ENCODE measurements at places on chromosomes 1 and 21.

GRCh38 chr21:41068967-41069642, 98.9 kb upstream of the BACE2 start:
- H3K4me3 ChIP-seq, result no peak overlapping the region
- H3K4me1 ChIP-seq, result no peaks in the 10 kb centered on the region
- H3K36me3 ChIP-seq, result no peaks in the 10 kb centered on the region
- DNase-seq, result peak; percentile 93
- H3K27me3 ChIP-seq, result no peaks in the 10 kb centered on the region

DNA sequence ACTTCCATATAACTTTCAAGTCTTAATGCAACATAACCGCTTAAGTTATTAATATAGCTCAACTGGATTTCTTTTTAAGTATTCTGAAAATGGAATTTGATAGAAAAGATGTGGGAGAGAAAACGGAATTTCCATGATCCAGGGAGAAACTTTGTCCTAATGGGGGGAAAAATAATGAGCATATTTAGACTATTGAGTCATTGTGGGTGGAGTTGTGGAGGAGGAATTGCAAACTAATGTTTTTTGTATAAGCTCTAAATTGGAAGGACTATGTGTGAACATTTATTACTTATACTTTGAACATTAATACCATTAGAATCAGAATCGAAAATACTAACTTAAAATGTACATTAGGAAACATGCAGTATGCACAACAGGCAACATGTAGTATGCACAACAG, 159.9 kb upstream of the NEGR1 start:
- no peak overlapping the region for H3K4me3 ChIP-seq
- H3K27me3 ChIP-seq, result no peaks in the 10 kb centered on the region
- no peak overlapping the region for H3K27ac ChIP-seq
- DNase-seq, result no peak
- no peaks in the 10 kb centered on the region for H3K4me1 ChIP-seq
- H3K36me3 ChIP-seq, result no peaks in the 10 kb centered on the region

DNA sequence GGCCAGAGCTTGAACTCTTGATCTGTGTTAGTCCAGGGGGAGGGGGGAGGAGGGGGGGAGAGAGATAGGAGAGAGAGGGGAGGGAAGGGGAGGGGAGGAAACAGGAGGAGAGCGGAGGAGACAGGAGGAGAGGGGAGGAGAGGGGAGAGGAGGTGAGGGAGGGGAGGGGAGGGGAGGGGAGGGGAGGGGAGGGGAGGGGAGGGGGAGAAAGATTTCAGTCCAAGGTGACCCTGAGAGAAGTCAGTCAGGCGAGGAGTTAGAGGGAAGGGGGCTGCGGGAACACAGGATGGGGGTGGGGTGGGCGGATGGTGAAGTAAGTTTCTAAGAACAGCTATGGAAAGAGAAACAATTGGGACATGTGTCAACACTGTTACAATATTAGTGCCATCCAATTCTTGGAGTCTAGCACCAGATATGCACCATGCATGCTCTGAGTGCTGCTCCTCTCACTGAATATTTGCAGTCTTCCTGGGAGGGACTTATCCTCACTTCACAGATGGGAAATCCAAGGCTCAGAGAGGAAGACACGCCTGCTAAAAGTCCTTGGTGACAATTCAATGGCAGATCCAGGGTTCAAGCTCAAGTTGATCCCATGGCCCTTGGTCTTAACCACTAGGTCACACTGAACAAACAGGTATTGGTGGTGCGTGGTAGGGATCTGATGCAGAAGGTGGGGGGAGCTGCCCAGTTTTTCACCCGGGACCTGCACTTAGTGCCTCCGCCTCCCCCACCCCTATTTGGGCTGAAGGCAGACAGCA, 42.5 kb upstream of the ECE1 start:
- H3K4me1 ChIP-seq, result peaks cover 65% of the 10 kb centered on the region
- no peaks in the 10 kb centered on the region for H3K36me3 ChIP-seq
- peak overlapping the region; percentile 51 for H3K27ac ChIP-seq
- no peaks in the 10 kb centered on the region for H3K27me3 ChIP-seq

GRCh38 chr1:151839457-151840403, at the start of gene C2CD4D:
Gene C2CD4D, minus strand, starts transcription at chr1:151839820. Its CDS starts 831 bp downstream, at chr1:151838989.
- H3K4me1 ChIP-seq, result peaks cover 9% of the 10 kb centered on the region
- H3K4me3 ChIP-seq, result peak within 1 kb of the TSS; percentile 58
- H3K27ac ChIP-seq, result peak within 1 kb of the TSS; percentile 14
- peak; percentile 85 for DNase-seq
- H3K36me3 ChIP-seq, result no peaks in the 10 kb centered on the region

GRCh38 chr1:76463849-76464248, 389.3 kb downstream of the ST6GALNAC3 start:
- no peaks in the 10 kb centered on the region for H3K4me1 ChIP-seq
- H3K36me3 ChIP-seq, result no peaks in the 10 kb centered on the region
- DNase-seq, result no peak
- no peak overlapping the region for H3K4me3 ChIP-seq

GRCh38 chr1:19752083-19752696, 47.5 kb downstream of the TMCO4 start:
- no peaks in the 10 kb centered on the region for H3K4me1 ChIP-seq
- H3K4me3 ChIP-seq, result no peak overlapping the region
- H3K36me3 ChIP-seq, result no peaks in the 10 kb centered on the region
- DNase-seq, result no peak

DNA sequence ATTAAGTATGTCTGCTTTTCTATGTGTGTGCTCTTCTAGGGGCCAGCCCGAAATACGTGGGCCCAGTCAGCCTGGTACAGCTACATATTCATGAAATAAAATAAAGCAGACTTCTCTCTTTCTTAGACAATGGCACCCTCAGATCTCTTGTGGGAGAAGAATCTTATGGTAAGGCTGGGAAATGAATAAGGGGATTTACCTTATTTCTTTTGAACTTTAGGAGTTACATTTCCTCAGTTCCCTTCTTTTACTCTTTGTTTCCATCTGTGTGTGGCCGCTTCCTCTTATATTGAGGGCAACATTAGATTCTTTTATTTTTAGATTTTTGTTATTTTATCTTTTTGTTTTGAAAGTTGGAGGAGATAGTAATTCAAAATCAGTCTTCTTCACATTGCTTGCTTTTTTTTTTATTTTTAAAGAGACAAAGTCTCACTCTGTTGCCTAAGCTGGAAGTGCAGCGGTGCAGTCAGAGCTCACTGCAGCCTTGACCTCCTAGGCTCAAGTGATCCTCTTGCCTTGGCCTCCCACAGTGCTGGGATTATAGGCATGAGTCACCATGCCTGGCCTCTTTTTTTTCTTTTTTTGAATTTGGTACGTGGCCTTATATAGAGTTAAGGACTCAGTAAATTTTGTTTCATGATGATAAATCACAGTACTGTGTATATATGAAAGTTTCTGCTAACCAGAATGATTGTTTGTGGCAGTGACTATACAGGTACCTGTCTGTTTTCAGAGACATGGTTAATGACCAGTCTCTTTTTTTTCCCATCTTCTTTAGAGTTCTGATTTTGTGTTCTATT, 9.1 kb downstream of the LAMC1 start:
- H3K27me3 ChIP-seq, result no peaks in the 10 kb centered on the region
- peaks cover 1% of the 10 kb centered on the region for H3K4me1 ChIP-seq
- DNase-seq, result no peak
- no peak overlapping the region for H3K27ac ChIP-seq
- H3K4me3 ChIP-seq, result no peak overlapping the region

GRCh38 chr1:34874296-34874952, 14.9 kb upstream of the SMIM12 start:
- no peak for DNase-seq
- no peaks in the 10 kb centered on the region for H3K27me3 ChIP-seq
- H3K4me1 ChIP-seq, result no peaks in the 10 kb centered on the region
- no peak overlapping the region for H3K27ac ChIP-seq

- H3K4me3 ChIP-seq, result no peak overlapping the region
- no peaks in the 10 kb centered on the region for H3K27me3 ChIP-seq
- peaks cover 3% of the 10 kb centered on the region for H3K4me1 ChIP-seq
- H3K27ac ChIP-seq, result no peak overlapping the region
- DNase-seq, result no peak
These were observed 10.2 kb upstream of the GNB1 start for GRCh38 chr1:1900883-1901640.

- H3K27ac ChIP-seq, result peak overlapping the region; percentile 98
- H3K4me1 ChIP-seq, result peaks cover 44% of the 10 kb centered on the region
- H3K4me3 ChIP-seq, result no peak overlapping the region
- DNase-seq, result peak; percentile 35
- no peaks in the 10 kb centered on the region for H3K36me3 ChIP-seq
These were observed 1.3 kb upstream of the ZNF436 start for GRCh38 chr1:23370709-23371584.

Data from testis (tissue), 5 donors.